Stimulated activated CD4-positive, alpha-beta T cell treated with anti-CD3 and anti-CD28 coated beads, Interleukin-15, amount 100 ng/mL, for 1 hour (primary cell): ENCODE measurements at places on chromosomes 3 and 15.

DNA sequence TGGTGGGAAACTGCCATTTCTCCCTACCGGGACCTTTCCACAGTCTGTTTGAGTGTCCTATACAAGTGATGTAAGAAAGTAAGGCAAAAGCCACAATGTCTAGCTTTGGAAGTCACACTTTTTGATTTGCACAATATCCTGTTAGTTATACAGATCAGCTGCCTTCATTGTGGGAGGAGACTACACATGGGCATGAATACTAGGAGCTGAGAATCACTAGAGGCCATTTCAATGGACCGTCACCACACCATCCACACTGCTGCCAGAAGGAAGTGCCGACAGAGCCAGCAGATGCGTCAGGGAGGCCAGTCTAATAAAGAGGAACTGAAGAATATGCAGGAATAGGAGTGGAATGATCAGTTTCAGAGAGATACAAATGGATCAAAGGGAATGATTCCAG lies 65.8 kb downstream of the SCN11A start:
- no peak for DNase-seq

DNA sequence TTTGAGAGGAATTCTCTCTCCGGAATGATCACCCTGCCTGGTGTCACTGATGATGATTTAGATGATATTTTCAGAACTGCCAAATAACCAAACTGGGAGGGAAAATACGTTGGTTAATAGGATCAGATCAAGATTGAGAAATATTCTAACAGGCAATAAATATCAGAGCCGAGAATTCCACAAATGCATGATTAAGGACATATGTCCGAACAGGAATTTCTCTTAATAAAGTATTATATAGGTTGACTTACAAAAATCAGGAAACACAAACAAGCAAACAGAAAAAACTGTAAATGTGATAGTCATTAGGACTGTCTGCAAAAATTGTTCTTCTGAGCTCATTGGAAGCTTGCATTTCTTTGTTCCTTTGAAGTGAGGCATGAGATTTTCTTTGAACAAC lies 75.1 kb upstream of the PHLDB2 start:
- no peak for DNase-seq

DNA sequence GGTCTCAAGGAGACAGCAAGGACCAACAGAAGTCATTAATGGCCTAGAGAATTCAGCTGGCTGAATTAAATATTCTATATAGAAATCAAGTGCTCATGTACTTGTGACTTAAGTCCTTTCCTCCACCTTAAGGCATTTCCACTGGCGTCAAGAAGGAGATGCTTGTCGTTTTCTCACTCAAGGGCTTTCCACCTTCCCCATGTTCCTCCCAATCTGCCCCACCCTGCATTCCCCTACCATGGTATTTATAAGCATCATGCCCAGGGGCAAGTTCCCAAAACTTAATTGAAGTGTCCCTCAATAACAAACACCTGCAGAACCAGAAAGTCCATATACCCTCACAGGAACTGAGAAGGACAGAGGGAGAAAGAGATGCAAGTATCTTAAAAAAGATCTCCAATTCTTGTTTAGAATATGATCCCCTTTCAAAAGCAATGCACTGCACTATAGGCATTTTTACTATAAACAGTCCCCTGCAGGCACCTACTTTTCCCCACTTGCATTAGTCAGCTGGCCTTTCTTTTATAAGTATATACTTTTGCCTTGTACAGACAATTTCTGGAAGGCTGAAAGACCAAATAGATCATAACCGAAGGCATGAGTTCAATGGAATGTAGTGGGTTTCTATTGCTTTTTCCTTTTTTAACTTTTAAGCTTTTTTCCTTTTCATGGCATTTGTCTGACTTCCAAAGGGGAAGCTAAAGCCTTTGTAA lies 29.6 kb downstream of the TMEM39A start:
- DNase-seq = no peak

DNA sequence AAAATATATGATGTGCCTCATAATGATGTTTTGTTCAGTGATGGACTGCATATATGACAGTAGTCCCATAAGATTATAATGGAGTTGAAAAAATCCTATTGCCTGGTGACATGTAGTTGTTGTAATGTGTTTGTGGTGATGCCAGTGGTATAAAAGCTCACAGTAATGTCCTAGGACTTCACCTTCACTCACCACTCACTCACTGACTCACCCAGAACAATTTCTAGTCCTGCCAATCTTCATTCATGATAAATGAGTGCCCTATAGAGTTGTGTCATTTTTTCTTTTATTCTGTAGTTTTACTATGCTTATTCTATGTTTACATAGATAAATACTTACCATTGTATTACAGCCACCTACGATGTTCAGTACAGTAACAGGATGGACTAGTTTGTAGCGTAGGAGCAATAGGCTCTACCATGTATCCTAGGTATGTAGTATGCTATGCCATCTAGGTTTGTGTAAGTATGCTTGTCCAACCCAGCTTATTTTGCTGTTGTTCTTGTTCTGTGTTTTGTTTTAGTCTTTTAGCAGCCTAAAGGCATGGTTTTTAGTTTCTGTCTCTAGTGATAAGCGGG lies 88.5 kb upstream of the LRRFIP2 start:
- no peak for DNase-seq

- DNase-seq = no peak
Measured at GRCh38 chr15:84647726-84648125, 6.4 kb downstream of the WDR73 start.

GRCh38 chr15:87597346-87598052 lies 659.0 kb downstream of the NTRK3 start:
- no peak for DNase-seq

- no peak for DNase-seq
Measured at GRCh38 chr15:72599855-72600464, 54.5 kb upstream of the GOLGA6B start.

DNA sequence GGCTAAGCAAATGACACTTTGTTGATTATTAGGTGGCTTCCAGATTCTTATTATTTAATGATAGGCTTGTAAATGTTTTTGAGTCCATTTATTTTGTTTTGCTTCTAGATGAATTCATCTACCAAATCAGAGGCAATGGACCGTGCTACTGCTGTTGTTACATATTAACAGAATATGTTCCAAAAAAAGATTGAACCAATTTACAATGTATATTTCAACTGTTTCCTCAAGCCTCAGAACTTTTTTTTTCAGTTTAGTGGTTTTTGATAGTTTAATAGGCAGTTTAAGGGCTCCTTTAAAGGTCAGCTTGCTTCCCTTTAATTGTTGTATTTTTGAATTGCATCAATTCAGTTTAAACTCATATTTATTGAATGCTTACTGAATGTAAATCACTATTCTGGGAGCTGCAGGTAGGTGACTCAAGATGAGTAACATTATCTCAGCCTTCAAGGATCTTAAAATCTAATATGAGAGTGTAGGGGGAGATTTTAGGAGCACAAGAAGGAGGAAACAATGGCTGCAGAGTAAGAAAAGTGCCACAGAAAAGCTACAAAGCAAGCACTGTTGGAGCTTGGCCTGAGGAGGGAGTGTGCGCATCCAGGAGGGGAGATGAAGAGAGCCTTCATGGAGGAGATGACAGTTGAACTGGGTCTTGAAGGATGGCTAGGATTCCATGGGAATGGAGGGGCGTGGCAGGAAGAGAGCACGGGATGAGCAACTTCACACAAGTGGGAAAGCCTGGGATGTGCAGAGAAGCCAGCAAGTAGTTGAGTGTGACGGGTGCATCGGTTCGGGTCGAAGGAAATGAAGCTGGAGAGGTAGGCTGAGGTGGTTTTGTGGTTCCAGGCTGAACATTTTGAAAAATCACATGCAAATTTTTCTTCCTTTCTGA lies 14.7 kb downstream of the MAP2K1 start:
- DNase-seq = no peak

GRCh38 chr15:27062951-27063350 lies 92.0 kb downstream of the GABRG3 start:
- DNase-seq = no peak

GRCh38 chr15:77069521-77070121 lies 1.3 kb downstream of the TSPAN3 start:
- no peak for DNase-seq

GRCh38 chr3:143769616-143770015 lies 78.7 kb downstream of the SLC9A9 start:
- no peak for DNase-seq
